Cardiac fibroblast (primary cell): ENCODE measurements at places on chromosomes 16 and 17.

GRCh38 chr16:46731691-46732555, 16.2 kb downstream of the MYLK3 start:
- peak; percentile 15 for DNase-seq

GRCh38 chr17:14374268-14374667, 73.4 kb downstream of the HS3ST3B1 start:
- DNase-seq: no peak

- DNase-seq: no peak
These were observed 47.3 kb upstream of the CPNE2 start for GRCh38 chr16:57044931-57045693.

DNA sequence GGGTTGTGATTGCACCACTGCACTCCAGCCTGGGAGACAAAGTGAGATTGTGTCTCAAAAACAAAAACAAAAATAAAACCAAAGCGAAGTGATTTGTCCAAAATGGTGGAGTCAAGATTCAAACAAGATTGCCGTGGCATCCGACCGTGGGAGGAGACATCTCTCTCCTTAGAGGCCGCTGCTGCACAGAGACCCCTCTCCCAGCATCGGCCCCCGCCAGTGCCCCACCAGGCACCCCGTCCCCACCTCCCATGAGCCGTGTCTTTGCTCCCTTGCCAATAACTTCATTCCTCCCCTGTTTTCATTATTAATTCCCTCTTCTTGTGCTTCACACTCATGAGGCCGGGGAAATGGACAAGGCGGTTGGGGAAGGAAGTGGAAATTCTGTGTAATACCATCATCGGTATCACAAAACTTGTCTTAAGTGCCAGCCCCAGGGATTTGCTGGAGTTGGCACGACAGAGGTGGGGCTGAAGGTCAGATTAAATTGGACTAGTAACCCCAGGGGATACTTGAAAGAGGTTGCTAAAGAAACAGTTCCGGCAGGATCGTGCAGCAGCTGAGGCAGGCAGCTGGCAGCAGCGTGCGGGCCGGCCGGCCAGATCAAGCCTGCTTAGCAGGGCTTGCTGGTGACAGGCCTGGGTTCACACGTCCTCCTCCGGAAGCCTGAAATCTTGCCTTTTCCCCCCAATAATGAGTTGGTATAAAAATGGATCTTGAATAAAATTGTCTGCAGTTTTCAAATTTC, 66.8 kb downstream of the RTN4RL1 start:
- no peak for DNase-seq

DNA sequence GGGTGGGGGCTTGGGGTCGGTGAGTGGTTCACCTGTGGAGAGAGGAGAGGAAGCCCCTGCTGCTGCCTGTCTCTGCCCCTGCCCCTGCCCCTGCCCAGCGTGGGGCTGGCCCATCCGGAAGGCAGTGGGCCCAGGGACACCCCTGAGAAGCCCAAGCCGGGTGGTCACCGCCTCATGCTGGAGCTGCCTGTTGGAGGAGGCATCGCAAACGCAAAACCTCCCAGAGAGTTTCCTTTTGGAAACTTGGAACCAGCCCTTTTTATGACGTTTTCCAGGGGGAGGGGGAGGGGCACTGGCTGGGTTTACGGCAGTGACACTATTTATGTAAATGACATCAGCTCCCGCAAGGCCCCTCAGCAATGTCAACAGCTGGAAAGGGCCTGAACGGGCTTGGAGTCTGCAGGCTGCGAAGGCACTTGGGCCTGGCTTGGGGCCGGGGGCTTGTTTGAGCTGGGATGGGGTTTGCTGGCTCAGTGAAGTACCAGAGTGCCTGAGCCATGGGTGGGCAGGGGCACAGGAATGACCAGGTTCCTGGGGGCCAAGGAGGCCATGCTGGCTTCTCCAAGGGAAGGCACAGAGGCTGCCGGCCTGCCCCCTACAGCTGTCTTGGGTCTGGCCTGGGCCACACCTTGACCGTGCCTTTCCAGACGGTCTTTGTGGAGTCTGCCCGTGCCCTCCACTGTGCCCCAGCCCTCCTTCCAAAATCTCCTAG, 219.5 kb downstream of the NTN1 start:
- peak; percentile 55 for DNase-seq

GRCh38 chr16:19168371-19169081, 486 bp downstream of the SYT17 start:
- no peak for DNase-seq

DNA sequence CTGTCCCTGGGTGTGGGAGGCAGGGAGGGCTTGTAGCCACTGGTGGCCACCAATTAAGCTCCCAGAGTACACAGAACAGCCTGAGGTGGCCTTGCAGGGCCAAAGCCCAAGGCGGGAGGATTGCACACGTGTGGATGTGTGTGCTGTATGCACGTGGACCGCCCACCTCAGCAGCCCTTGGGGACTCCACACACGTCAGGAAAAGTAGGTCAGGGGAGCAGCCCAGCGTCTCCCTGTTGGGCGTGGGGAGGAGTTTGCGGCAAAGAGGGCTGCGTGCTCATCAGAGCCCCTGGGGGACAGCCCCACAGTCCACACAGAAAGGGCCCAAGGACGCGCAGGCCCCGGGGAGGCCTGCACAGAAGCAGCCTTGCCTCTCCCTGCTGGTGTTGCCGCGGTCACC, 19.6 kb downstream of the SBK1 start:
- no peak for DNase-seq

DNA sequence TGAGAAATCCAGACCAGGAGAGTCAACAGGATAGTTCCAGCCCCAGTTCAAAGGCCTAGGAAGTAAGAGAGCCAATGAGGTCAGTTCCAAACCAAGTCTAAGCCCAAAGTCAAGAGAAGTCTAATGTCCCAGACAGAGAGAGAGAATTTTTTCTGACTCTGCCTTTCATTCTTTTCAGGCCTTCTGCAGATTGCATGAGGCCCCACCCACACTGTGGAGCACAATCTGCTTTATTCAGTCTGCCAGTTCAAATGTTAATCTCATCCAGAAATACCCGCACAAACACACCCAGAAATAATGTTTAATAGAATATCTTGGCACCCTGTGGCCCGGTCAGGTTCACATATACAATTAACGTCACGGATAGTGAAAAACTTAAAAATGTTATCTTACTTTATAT, 962.4 kb upstream of the SOX9 start:
- DNase-seq: no peak

DNA sequence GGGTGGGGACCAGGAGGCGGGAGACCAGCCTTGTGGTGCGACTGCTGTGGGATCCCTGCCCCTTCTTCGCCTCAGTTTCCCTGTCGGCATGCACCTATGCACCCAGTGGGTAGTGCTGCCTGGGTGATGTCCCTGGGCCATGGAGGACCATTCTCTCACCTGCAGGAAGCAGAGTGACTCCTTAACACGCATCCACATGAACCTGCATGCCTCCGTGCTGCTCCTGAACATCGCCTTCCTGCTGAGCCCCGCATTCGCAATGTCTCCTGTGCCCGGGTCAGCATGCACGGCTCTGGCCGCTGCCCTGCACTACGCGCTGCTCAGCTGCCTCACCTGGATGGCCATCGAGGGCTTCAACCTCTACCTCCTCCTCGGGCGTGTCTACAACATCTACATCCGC, 25.2 kb downstream of the ADGRG5 start:
- no peak for DNase-seq

DNA sequence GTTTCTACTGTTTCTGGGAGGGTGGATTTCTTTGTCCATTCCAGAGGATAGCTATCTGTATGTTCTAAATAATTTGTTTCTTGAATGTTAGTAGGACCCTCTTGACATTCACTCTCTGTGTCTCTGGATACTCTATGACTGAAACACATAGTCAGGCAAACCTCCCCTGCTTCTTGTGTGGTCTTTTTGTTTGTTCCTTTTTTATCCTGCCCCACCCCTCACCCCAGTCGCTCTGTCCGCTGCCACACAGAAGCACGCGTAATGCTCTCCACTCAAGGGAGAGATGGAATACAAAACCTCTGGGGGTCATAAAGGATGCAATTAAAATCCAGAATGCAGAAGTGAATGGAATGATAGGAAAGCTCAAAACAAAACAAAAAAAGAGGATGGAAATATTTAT, 253.1 kb downstream of the RBFOX1 start:
- no peak for DNase-seq

DNA sequence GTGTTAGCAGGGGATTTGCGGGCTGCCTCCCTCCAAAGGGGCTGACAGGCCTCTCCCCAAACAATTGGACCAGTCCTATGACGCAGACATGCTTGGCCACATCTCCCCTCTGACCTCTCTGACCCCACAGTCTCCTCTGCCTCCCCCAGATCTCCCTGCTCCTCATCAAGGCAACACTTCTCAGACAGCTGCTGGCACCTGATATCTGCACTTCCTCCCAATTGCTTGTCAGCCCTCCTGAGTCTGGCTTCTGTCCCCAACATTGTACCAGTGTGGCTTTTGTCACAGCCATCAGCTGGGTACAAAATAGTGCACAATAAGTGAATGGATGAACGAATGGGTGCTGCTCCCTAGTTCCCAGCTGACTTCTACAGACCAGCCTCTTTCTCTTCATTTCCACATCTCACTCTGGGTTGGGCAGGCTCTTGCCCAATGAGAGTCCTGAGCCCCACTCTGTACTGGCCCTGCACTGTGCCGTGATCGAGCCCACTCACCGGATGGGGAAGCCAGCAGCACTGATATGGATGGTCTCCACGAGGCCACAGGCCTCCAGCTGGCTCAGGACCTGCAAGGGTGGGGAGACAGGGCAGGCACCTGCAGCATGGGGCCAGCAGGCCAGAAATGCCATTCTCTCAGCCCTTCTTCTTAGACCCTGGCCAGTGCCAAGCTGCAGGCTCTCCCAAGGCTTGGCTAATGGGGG, 17.1 kb downstream of the ZNHIT3 start:
- no peak for DNase-seq

DNA sequence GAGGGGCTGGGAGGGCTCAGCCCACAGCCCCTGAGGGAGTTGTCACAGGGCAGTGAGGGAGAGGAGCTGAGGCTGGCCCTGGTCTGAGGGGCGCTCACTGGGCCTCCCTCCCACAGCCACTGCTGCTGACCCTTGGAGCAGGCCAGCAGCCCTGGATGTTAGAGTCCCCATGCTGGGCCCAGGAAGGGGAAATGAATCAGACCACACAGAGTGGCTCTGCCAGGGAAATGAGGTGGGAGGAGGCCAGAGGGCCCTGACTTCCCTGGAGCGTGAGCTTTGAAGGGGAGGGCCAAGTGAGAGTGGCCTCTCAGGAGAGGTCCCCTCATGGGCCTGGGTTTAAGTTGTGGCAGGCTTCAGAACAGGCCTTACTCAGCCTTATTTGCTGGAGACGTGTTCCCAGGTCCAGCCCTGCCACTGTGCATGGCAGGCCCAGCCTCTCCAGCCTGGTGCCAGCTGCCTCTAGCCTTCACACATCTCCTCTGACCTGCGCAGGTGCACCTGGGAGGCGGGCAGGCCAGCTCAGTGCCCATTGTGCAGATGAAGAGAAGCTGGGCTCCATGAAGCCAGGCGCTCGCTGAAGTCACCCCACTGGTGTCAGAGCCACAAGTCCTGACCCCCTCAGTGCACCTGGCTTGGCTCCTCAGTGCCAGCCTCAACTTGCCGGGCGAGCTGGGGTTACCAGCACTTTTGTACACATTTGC, 15.4 kb downstream of the GPT2 start:
- DNase-seq: peak; percentile 49

DNA sequence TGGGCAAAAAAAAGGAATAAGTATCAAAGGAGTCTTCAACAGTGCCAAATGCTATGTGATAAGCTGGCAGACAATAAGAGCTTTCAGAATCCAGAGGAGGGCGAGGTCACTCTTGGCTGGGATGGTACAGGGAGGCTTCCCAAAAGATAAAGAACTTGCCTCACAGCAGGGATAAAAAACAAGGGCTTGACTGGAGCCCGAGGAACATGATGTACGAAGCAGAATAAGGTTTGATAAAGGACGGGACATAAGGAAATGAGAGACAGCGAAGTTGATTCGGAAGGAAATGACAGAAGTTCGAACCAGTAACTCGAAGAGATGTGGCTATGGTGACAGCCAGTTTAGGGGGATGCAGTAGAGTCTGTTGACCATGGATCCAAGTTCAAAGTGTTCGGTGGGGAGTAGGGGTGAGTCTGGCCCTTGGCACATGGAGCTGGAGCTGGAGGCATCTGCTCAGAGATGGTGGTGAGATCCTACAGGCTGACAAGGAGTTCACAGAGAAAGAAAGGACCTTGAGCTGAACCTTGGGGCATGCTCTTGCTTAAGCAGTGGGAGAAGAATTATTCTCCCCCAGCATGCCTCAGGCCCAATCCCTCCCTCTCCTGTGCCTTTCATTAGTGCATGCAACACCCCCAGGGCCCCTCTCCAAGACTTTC, 137.6 kb upstream of the RCVRN start:
- peak; percentile 78 for DNase-seq

DNA sequence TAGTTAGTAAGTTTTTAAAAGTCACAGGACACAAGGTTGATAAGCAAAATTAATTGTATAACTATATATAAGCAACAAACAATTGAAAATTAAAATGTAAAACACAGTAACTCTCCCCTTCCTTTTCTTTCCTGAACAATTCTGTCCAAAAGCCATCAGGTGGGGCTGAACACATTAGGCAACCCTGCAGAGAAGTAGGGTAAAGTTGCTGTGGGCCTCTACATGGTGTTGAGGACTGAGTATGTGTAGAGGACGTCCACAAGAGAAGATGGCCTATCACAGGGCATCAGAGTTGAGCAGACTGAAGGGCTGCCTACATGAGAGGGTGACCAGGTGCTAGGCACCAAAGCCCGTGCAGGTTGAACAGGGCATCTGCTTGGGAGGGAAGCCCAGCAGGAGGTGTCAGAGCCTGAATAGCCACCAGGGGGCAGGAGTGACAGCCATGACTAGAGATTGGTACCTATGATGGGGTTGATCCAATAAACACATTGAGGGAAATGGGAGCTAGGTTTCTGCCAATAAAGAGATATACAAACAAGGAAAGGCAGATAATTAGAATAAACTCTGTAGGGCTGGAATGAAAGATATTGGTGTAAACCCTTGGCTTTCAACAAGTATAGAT, 415.1 kb downstream of the NPIPA8 start:
- DNase-seq: peak; percentile 14

DNA sequence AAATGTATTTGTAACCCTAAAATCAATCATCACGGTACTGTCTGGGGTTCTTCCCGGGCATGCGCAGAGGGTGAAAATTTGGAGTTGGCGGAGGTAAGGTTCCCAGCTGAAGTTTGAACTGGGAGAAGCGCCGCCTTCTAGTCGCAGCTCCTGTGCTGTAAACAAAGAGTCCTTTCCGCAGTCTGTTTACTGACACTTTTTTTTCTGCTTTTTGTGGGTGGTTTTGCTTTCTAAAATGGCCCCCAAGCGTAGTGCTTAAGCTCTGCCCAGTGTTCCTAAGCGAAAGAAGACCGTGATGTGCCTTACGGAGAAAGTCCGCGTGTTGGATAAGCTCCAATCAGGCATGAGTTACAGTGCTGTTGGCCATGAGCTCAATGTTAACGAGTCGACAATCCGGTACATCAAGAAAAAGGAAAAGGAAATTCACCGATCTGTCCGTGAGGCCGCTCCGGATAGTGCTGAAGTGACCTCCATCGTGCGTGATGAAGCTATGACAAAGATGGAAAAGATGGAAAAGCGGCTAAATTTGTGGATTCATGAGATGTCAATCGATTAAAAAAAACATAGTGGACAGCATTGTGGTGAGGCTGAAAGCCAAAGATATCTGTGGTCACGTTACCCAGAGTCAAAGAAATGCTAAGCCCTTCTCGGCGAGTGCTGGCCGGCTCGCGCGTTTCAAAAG, 570 bp upstream of the CFDP1 start:
- peak; percentile 97 for DNase-seq
